ENCODE measurements at places on chromosomes 2 and 18. TPM values are rescaled to one million over a fixed set of nuclear protein-coding genes. Genes with fewer than 3 reads are reported as not detected.

- no peak for DNase-seq
Observed at GRCh38 chr2:173051463-173052215, 24.0 kb upstream of the MAP3K20 start.

- DNase-seq: no peak
Observed at GRCh38 chr18:76468345-76469304, 26.4 kb downstream of the ZNF516 start.

- no peak for DNase-seq
Observed at GRCh38 chr2:127400897-127401756, 13.4 kb upstream of the MAP3K2 start.

GRCh38 chr2:65789923-65790675, 357.7 kb upstream of the SPRED2 start:
- no peak for DNase-seq

DNA sequence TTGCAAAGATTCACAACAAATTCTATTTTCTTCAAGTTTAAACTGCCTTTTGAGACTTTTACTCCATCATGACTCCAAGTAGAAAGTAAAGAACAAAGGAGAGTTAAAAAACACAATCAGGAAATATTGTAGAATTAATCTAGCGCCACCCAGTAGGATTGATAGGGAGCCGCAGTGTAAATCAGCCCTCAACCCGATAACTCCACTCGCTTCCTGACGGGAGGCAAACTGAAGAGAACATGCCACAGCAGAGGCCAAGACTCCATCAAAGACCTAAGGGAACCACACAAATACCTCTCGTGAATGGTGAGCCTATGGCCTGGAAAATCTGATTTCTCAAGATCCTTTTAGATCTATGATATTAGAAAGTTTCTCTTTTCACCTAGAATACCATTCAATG, 319.0 kb downstream of the STK39 start:
- DNase-seq: no peak

GRCh38 chr2:29336341-29337241, 221.4 kb downstream of the CLIP4 start:
- no peak for DNase-seq

GRCh38 chr2:196365923-196366322, 194.5 kb upstream of the STK17B start:
- no peak for DNase-seq

DNA sequence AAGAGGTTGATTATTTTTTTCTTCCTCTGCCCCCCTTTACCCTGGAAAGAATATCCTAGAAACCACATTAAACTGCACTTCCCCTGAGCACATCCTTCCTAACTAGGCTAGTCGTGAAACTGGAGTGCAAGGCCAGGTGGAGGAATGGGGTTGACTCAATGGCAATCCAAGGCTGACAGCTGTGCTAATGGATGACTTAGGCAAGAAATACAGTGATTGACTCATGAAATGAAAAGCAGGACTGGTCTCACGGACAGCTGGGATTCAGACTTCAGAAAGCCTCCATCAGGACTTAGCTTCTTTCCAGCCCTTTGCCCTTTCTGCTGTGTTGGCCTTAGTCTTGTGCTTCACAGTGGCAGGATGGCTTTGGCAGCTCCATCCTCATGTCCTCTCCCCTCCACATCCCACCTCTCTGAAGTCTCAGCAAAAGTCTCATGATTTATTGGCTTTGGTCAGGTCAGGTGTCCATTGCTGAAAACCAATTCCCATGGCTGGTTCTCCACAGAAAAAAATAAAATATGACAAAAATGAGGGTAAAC, 33.8 kb downstream of the INSIG2 start:
- DNase-seq: no peak

GRCh38 chr18:38221476-38222100, 656.0 kb upstream of the CELF4 start:
- no peak for DNase-seq

DNA sequence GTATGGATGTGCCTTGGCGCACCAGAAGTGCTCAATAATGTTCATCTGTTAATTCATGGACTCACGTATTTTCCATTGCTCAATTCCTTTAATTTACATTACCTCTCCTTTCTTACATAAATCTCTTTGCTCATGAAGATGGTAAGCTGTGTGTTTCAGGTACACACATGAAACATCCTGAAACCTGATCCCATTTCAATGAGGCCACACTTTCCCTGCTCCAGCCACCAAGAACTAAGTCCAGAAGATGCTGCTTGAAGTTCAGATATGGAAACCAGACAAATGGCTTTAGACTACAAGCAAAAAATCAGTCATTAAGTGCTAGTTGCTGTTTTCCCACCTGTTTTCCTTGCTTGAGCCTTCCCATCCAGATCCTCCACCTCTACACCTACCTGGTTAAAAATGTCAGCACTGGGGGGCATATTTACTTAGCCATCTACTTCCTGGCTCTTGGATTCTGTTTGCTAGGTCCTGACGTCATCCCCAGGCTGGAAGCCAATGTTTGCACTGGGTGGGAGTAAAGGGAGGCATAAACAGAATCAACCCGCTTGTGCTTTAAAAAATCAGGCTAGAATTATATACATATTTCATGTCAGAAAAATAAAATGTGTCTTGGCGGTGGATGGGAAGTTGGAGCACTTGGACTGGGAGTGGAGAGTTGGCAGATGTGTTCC, 309.7 kb downstream of the OSR1 start:
- DNase-seq: no peak

- no peak for DNase-seq
Observed at GRCh38 chr2:24546669-24547068, 55.6 kb downstream of the NCOA1 start.

- DNase-seq: no peak
Observed at GRCh38 chr2:84897773-84898172, 7.7 kb upstream of the TMSB10 start.

DNA sequence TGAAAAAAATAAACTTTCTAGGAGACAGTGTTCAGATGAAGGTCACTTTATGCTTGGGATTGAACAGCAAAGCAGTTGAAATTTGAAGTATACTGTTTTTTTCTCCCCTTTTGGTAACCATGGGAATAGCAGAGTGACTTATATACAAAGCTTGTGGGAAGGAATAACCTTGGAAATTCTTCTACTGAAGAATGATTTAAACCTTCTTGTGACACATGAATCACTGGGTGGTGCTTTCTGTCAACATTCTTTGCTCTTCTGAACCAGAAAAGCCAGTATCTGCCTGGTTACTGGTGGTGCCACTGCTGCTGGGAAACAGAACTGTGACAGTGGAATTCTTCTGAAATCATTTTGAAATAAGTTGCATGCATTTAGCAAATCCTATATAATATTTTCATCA, 39.4 kb upstream of the RND3 start:
- no peak for DNase-seq

DNA sequence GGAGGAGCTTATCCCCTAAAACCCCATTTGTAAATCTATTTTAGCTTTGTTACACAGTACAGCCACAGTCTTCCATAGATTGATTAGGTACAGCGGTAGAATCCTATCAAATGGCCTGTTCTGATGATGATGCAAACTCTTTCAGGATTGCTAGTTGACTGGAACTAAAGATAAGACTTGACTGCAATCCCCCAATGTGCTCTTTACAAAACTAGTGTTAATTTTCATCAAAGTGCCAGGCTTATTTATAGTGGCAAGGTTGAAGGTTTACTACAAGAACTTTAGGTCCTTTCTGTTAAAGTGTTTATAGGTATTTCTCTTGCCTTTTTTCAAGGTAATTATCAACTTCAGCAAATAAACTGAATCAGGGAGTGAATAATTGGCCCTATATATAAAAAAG, 9.0 kb upstream of the OTX1 start:
- no peak for DNase-seq

- DNase-seq: no peak
Observed at GRCh38 chr2:145235312-145235711, 715.4 kb upstream of the ZEB2 start.

DNA sequence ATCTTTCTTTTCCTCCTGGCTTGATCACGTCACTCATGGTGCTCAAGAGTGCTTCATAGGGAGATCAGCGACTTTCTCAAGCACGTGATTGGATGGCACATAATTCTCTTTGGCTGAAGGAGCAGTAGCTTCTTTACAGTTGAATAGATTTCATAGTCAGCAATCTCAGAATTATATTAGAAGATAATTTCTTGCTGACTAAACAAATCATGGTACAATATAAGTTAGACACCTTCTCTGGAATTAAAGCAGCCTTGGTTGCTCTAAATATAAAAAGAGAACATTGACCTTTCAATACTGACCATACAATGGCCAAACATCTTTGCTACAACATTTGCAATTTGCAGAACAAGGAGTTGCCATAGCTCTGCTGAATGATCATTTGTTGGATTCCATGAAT, 238.5 kb upstream of the CHST9 start:
- DNase-seq: no peak

DNA sequence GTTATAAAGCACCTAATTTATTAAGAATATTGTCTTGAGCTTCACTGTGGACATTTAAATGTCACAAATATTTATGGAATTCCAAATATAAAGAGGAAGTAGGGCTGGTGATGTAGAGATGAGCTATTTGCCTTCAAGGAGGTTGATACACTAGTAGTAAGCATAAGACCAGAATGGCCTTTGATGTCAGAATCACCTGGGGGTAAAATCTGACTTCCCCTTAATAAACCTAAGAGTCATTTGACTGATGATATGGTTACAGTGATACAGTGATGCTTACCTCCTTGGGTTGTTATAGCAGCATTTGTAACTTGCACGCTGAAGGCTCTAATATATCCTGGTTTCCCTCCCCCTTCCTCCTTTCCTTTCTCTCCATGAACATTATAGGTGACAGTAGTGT, 143.7 kb downstream of the CERS6 start:
- DNase-seq: no peak

DNA sequence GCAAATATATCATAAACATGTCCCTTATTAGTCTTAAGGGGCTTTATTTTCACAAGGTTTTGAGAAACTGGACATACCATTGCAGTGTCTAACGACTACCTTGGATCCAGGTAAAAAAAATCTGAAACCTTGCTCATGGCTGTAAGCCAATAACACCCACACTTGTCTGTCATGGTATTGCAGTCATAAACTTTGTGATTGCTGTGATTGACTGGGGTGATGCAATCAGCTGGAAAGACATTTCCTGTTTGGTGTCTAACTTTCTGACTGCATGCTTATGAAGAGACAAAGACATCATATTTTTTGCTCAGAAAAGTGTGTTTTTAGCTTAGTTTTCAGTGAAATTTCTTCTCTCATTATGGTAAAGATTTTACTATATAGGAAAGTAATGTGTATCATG, 635.0 kb downstream of the TSN start:
- DNase-seq: peak; percentile 3

DNA sequence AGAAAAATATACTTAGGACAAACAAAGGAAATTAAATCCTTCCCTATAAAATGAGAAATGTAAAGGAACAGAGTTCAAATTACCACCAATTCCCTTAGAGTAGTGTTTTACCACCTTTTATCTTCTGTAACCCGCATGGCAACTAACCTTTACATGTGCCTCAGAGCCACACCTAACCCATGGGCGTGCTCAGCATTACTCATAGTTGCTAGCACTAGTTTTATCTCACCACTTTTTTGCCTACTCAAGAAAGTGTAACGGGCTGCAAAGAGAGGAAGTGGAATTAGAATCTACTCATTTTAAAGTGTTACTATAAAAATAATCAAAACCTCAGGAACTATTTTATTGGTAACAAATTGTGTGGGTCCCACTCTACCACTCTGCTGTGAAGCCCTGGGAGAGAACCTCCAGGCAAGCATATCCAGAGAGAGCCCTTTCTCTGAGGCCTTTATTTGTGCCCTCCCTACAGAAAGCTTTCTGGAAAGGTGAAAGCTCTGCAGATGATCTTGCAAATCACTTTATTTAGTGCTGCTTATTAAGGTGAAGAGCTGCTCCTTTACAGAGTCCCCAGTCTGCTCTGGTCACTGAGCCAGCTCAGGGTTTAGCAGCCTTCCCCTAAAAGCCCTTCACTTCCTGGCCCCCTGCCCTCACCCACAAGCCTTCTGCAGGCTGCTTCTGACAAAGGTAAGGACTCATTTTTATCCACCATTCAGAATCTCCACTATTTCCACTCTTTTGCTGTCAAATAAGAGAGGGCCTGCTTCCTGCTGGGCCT, 98.8 kb downstream of the TRABD2A start:
- peak; percentile 85 for DNase-seq

DNA sequence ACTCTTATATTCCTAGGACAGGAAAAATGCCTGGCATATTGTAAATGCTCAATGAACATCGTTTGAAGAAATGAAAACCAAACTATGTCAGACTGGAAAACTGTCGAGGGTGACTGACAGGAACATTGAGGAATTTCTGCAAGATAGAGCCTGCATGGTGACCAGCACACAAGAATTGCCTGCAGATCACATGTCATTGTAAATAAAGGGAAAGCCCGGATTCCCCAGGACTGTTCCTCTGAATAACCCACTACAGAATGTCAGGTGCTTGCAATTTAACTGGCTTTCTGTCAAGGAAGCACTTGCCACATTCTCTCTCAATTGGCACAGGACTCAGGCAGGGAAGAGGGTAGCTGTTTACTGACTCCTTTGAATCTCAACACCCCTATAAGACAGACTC, 129.0 kb upstream of the REG3G start:
- no peak for DNase-seq

GRCh38 chr18:3120356-3120755, 99.4 kb downstream of the MYOM1 start:
- no peak for DNase-seq

DNA sequence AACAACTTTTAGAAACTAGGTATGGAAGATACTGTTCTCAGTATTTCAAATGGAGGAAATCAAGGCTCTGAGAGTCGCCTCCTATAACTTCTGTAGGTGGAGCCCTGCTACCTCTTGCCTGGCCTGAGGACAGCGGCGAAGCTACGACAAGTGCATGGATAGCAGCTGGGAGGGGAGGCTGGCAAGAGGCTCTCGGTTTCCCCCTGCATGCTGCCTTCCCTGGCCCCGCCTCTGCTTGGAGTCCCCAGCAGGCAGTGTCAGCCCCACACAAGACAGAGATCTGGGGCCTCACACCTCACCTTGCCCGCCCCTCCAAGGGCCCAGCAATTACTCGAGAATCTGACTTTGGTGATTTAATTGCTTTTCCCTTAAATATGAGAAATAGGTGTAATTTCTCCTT, 107.6 kb upstream of the POU3F3 start:
- no peak for DNase-seq

DNA sequence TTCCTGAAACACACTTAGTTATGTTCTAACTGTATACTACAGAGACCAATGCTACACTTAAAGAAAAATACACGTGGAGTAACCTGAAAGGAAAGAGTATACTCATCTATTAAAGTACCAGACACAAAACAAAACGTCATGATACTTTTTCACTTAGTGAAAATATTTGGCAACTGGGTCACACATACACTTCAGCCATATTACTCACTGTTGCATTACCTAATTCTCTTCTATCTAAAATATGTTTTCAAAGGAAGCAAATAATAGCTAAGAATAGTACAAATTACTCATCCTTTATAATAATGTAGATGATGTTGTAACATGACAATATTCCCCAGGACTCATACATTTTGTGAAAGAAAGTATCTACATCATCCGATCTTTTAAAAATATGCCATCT, 76.5 kb upstream of the EPB41L3 start:
- DNase-seq: no peak

Gene PPM1B
- total RNA-seq: 40.7 TPM

Gene AQP4
- not detected for total RNA-seq

Gene SCN7A
- total RNA-seq: not detected

Gene ANKRD30BL
- total RNA-seq: not detected

Gene CCDC88A
- total RNA-seq: 14.8 TPM

Gene RAD51AP2
- total RNA-seq: not detected

Gene CRYBA2
- not detected for total RNA-seq

Gene DSG2
- total RNA-seq: 0.43 TPM

Gene SERPINB12
- total RNA-seq: not detected
